HT-29 (cell line): ENCODE measurements at places on chromosomes 11 and 22. TPM values are rescaled to one million over a fixed set of nuclear protein-coding genes. Genes with fewer than 3 reads are reported as not detected.

- no peak for DNase-seq
These were observed 33.4 kb downstream of the ADM start for GRCh38 chr11:10338287-10338686.

DNA sequence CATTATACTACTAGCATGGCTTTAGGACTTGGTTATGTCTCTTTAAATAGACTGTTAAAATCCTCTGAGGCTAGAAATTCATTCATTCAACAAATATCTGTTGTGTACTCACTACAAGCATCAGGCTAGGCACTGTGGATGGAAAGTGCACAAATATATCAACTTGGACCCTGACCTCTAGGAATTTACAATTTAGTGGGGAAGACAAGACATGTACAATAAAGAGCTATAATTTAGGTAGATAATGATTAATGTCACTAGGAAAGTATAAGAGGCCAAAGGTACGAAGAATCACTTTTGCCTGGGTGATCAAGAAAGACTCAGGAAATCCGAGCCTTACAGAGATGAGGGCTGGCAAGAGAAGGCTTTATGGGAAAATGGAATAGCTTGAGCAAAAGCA lies 25.6 kb upstream of the BMAL1 start:
- no peak for DNase-seq

PANX3 gene
- total RNA-seq = not detected in 2 replicates

SAA4 gene
- not detected in 2 replicates for total RNA-seq

DNA sequence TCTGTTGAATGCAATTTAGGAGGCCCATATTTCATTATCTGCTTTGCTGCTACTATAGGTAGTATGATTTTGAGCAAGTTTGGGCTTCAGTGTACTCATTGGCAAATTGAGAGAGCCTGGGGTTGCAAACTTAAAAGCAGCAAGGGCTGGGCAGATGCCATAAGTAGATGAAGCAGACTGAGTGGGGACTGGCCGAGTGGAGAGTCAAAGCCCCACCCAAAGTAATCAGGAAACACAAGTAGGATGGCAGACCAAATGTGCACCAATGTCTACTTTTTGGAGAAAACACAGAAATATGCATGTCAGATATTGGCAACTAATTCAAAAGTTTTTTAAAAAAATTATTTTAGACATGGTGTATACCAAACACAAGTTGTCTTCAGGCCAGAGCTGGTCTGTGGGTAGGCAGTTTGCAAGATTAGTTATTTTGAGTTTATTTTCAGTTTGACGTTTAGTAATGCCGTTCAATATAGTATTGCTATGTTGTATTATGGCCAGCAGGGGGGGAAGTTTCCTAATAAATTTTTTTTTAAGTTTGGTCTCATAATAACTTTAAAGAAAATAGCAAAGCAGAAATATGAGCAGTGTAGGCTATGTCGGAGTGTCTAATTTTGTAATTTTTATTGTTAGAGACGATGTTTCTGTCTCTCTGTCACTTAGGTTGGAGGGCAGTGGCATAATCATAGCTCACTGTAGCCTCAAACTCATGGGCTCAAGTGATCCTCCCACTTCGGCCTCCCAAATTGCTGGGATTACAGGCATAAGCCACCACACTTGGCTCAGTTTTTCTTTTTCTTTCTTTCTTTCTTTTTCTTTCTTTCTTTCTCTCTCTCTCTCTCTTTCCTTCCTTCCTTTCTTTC lies 105.1 kb downstream of the HIPK3 start:
- DNase-seq = peak; percentile 81
